ENCODE measurements at places on chromosomes 5 and 9.

GRCh38 chr5:3386637-3387036 lies 209.0 kb upstream of the IRX1 start:
- no peak for DNase-seq

- DNase-seq = no peak
Observed at GRCh38 chr9:130936285-130937117, 2.5 kb downstream of the FIBCD1 start.

DNA sequence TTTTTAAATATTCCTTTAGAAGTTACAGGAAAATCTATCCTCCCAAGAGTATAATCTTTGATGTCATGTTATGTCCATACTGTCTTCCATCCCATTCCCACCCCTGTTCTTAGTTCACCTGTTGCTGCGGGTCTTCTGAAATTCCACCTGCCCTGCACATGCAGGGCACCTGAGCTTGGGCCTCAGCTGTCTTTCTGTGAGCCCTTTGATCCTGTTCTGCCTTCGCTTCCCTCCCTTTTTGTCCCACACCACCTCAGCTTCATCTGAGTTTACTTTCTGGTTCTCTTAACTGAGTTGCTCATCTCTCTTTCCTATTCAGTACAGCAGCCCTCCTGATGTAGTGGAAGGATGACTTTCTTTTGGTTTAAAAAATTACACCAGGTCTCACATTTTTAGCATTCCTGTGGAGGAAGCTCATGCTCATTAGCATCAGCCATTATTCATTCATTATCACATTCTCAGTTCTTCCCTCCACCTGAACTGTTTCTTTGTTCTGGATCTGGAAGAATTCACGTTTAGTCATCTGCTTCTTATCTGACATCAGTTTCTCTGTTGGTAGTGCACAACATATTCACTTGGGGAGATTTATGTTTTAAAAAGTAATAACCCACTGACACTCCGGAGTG lies 211.0 kb downstream of the ADCY2 start:
- DNase-seq = no peak

DNA sequence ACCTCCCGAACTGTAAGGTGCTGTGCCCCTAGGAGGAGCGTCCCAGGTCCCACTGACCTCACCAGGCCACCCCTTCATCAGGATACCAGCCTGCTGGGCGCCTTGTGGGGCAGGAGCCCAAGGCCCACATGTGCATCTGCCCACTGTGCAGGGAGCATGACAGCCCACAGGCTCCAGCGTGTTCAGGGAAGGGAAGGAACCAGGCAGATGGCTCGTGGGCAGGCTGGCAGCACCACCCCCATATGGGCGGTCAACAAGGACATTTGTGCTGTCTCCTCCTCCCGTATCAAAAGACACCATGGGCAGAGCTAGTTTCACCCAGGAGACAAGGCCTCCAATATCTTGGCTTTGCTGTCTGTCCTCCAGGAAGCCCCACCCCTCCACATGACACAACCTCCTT lies 85.5 kb upstream of the PPP1R26 start:
- DNase-seq = no peak

DNA sequence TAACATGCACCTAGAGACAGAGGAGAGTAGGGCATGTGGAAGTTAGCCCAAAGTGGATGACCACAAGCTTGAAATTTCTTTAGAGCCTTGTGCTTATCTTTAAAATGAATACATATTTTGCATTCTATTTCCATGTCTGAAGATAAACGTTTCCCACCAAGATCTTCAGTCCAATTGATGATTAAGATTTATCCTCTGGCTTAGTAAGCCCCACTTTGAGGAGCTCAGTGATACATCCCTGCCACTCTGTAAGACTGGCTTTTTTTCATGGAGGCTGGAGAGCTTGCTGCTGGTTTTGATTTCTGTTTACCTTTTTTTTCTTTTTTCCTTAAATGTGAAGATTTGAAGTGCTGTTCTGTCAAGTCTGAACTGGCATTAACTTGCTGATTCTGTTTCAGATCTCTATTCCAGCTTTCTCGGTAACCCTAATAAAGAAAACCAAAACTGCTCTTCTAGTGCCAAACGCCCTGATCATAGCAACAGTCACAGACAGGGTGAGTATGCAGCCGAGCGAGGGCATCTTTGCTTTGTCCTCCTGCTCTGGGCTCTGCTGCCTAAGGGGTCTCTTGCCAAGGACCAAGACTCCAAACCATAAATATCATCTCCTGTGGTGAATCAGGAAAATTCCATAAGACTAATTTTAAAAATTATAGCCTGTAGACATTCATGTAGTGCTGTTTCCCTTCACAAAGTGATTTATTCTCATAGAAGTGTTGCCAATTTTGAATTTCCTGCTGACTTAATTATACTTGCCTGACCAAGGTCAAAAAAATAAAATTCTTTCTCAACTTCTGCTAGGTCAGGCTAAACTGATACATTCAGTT lies 54.3 kb downstream of the GRAMD2B start:
- DNase-seq = no peak

DNA sequence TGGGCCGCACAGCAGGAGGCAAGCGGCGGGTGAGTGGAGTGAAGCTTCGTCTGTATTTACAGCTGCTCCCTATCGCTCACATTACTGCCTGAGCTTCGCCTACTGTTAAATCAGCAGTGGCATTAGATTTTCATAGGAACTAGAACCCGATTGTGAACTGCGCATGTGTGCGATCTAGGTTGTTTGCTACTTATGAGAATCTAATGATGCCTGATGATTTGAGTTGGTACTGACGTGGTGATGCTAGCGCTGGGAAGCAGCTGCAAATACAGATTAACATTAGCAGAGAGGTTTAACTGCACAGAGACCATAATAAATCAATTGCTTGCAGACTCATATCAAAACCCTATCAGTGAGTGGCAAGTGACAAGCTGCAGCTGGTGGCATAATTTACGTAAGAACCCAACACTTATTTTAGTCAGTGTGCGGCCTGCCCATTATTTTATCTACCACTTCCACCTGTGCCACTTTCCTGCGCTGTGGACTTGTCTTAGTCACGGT lies 133.4 kb upstream of the CDH9 start:
- DNase-seq = no peak

GRCh38 chr5:72107901-72108201 lies 576 bp downstream of the MAP1B start:
- DNase-seq = no peak

- no peak for DNase-seq
Observed at GRCh38 chr5:87147441-87147840, 120.2 kb upstream of the RASA1 start.

DNA sequence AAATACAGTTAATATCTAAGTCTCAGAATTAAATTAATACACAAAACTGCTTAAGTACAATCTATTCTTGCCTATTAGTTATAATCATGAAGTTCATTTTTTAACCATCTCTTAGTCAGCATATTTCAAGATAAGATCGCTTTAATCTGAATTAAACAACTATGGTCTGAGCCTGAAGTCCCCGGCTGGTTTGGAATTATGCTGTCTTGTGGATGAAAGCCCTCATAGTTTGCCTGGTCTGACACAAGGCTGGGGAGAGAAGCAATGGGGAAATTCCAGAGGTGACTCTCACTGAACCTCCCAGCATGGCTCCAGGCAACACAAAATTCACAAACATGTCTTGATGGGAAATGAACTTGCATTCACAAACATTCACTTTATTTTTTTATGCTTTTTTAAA lies 28.0 kb upstream of the GRAMD2B start:
- no peak for DNase-seq

DNA sequence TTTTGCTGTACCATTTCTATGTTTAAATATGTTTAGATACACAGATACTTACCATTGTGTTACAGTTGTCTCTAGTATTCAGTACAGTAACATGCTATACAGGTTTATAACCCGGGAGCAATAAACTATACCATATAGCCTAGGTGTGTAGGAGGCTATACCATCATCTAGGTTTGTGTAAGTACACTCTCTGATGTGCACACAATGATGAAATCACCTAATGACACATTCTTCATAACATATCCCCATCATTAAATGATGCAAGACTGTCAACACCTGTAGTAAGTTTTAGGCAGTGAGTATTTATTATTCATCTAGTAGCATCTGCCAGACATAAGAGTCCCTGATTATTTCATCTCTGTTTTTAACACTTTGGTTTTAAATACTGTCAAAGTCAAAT lies 7.3 kb upstream of the DHFR start:
- DNase-seq = no peak

DNA sequence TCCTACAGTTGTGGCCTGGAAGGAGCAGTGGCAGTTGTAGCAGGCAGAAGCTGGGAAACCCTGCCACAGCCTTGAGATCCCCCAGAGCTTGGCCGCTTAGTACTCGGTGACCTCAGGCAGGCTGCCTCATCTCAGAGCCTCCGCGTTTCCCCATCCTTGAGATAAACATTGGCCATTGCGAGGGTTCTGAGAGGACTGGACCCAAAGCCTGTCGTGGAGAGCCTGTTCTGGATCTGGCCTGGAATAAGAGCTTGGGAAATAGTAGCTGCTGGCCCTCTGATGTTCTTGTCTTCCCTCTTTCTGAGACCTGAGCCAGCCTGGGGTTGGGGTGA lies 1.3 kb downstream of the MIGA2 start:
- no peak for DNase-seq

DNA sequence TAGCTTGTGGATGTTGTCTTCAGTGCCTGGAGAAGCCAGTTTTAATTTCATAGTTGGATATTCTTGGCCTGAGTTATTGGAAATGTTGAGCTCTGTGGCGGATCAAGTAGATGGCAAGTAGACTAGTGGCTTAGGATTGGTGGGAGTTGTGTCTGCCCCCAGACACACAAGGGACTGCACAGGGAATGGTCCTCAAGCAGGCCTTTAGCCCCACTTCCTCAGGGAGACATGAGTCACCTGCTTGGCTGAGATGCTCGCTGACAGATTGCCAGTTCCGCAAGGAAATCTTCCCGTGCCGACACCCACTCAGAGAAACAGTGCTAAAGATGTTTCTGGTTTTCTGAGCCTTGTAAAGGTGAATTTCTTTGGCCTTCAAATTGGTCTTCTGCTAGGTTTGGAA lies 18.8 kb upstream of the CATSPER3 start:
- no peak for DNase-seq

- no peak for DNase-seq
Observed at GRCh38 chr9:131984564-131984963, 95.1 kb downstream of the MED27 start.

DNA sequence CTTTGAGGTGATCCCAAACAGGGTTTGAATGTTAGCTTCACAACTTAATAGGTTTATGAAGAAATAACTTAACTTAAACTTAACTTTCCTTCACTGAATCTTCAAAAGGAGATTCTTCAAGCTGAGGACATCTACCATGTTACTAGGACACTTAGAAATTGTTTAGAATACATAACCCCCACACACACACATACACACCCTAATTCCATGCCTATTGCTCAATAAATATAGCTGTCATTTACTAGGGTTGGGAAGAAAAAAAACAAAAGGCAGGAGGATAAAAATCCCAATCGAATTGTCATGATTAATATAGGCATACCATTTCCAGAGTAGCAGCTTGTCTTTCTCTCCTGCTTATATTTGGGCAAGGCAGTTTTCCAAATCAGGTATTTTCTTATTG lies 68.3 kb downstream of the ALDH1A1 start:
- no peak for DNase-seq

DNA sequence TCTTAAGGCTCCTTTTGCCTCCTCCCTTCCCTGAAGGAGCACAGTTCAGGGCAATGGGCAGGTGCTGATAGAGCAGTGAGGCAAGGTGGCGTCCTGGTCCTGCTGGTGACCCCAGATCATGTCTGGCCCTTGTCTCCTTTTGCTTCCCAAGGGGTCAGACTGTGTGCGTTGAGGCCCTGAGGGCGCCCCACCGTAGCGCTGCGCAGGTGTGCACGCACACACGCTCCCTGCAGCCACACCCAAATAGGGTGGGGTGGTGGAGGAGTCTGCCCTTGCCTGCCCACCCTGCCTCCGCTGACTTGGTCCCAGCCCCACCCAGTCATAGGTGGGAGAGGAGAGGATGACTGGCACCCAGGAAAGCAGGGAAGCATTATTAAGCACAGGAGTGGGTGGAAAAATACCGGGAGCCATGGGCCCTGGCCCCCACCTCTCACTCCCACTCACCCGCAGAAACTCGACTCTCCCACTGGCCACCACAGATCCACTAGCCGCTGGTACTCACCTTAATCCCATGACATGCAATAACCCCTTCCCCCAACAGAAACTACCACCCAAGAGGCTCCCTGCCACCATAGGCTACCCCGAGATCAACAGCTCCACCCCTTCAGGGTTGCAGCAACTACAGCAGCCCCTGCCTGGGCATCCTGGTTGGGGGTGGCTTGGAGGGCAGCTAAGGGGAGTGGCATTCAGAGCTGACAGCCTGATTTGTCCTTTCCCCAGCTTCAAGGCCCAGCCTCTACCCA lies 16.7 kb downstream of the PDLIM4 start:
- no peak for DNase-seq

- DNase-seq = no peak
Observed at GRCh38 chr5:175308701-175309100, 135.3 kb downstream of the DRD1 start.

DNA sequence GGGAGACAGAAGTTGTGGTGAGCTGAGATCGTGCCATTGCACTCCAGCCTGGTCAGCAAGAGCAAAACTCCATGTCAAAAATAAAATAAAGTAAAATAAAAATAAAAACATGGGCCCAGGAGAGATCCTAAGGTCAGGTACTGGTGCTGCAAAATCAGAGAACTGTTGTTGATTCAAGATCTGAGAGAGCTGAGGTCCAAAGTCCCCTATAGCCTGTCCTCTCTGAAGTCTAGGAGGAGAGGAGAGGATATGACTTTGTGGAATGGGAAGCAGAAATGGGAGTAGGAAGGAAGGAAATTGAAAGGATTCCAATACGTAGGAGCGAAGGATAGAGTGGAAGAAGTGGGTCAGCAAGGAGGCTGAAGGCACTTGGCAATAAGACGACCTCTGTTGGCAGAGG lies 4.6 kb upstream of the OR1L4 start:
- no peak for DNase-seq

- DNase-seq = no peak
Observed at GRCh38 chr5:12636209-12636608, 732.0 kb upstream of the CTNND2 start.

DNA sequence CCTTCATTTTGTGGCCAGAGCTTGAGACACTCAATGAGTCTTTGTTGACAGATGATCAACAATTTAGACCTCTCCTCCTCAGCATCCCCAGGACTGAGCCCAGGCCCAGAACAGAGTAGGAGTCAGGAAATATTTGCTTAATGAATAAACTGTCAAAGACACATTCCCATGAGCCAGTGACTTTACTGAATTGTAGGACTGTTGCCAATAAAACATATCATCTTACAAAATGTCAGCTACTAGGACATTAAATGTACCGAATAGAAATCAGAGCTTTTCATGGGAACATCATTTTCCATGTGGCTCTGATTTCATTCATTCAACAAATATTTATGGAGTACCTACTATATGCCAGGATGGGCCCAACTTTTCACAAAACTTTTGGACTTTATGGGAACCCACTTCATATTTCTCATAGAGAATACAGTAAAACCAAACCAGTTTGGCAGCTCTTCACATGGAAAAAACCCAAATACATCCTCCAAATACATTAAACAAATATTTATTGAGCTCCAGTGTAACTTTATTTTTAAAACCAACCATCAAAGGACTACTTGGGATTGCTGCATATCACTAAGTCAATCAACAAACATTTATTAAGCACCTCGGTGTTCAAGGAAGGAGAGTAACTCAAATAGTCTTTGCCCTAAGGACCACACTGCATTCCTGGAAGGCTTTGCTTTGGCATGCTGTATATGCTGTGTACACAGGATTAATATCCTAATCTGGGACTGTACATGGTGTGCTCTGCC lies 11.4 kb downstream of the VDAC1 start:
- no peak for DNase-seq

- no peak for DNase-seq
Observed at GRCh38 chr5:62450259-62450658, 37.7 kb downstream of the IPO11 start.

- DNase-seq = no peak
Observed at GRCh38 chr9:101366038-101366756, 18.6 kb downstream of the BAAT start.
